NCI-H1092 treated with DMSO at 0.1 percent for 48 hours (cell line): ENCODE measurements at places on chromosomes 6 and 20.

DNA sequence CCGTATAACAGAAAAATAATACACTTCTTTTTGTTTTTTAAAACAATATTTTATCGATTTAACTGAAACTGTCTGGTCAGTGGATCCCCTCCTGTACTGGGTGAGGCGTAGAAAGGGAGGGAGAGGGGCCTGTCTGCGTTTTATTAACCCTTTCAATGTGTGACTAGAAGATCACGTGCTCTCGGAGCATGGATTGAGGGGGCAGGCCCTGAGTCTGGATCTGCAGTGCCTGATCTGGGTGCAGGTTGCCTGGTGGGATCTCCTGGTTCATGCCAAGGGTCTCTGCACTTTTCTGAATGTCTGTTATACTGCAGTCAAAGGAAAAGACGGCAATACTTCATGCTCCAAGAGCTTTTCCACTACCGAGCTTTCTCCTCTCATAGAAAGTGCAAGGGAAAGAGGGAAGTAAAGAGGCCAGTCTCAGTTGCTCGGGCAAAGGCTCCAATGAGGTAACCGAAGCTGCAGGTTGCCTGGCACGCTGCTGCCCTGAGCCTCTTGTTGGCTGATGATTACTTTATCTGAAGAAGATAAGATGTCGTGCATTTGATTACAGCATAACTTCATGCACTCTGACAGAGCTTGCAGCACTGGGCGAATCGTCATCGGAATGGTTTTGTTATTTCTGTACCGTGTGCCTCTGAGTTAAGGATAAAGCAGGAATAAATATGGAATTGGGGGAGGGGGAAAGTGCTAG is 167.5 kb upstream of the PMEPA1 start:
- no peak for DNase-seq

DNA sequence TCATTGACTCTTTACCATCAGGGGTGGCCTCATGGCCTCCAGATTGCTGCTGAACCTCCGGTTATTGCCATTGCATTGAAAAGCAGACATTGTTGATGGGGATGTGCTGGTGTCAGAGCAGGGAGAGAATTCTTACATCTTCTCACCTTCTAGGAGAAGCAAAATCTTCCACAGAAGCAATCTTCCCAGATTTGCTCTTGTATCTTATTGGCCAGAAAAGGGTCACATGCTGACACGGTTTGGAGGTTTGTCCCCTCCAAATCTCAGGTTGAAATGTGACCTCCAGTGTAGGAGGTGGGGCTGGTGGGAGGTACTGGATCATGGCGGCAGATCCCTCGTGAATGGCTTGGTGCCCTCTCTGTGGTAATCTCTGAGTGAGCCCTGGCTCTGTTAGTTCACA is 10.7 kb downstream of the TP53RK start:
- DNase-seq, result no peak

GRCh38 chr20:34355427-34355826 is 7.6 kb upstream of the ITCH start:
- no peak for DNase-seq

DNA sequence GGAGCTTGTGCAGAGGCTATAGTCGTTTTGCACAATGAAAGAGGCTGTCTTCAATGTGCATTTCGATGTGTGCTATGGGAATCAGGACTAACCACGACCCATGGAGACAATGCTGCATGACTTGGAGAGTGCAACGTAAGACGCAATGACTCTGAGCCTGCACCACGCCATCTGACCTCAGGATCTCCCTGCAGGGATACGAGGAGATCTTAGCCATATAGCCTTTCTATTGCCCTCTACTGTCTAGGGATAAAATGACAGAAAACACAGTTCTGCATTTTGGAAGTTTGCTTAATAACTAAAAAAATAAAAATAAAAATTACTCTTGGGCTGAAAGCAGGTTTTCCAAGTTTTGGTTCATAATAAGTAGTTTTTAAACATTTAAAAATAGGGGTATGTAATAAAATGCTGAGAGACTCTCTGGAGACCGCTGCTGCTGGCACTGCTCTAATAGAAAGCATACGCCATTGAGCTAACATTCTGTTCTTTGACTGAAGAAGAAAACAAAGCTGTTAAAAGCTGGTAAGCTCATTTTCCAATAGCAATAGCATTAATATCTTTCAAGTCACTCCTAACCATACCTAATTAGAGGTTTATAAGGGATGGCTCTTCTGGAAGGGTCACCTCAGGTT is 87.2 kb downstream of the PDE7B start:
- no peak for DNase-seq

DNA sequence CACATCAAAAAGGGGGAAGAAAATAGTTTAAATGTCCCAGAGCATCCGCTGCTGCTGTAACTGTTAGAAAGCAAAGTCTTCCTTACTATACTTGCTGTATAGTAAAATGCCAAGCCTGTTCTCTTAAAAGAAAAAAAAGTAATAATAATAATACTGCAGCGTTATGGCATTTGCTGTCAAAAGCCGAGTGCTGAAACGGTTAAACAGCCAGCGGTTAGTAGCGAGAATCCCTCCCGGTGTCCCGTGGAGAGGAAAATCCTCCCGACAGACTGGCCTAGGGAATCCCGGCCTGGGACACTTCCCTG is 19.5 kb upstream of the NFATC2 start:
- DNase-seq, result no peak

GRCh38 chr6:111552958-111553357 is 52.7 kb downstream of the TRAF3IP2 start:
- DNase-seq, result peak; percentile 87

- no peak for DNase-seq
These were observed 21.0 kb downstream of the OPRM1 start for GRCh38 chr6:154060076-154060475.

GRCh38 chr6:5274231-5274630 is 12.9 kb downstream of the FARS2 start:
- no peak for DNase-seq

DNA sequence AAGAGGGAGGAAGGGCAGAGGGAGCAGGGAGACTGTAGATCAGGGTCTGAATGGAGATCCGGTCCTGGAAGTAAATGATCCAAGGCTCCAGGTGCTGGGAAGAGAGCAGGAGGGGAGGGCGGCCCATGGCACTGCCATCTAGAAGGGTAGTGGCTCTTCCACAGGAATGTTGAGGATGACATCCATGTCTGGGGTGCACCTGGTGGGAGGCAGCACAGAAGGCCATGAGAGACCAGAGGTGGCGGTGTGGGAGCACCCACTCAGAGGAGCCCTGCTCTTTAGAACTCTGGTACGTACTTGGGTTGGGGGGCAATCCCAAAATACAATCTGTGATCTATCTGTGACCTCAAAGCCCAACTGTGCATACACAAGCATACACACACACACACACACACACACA is 13.5 kb downstream of the DEFB132 start:
- DNase-seq, result no peak

DNA sequence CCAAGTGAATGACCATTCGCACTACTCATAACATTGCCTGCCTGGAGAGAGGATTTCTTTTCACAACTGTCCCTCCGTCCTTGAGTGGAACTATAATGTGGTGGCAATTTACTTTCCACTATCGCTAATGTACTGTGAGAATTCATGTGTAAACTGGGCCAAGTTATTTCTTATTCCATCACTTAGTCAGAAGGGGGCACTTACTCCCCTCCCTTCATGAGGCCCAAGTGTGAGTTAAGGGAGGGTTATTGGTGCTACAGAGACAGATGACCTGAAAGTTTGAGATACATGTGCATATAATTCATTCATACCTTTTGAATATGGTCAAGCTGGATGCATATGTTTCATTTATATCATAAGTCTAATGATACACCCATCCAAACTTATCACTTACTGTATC is 65.2 kb upstream of the LOC128125822 start:
- DNase-seq, result no peak

DNA sequence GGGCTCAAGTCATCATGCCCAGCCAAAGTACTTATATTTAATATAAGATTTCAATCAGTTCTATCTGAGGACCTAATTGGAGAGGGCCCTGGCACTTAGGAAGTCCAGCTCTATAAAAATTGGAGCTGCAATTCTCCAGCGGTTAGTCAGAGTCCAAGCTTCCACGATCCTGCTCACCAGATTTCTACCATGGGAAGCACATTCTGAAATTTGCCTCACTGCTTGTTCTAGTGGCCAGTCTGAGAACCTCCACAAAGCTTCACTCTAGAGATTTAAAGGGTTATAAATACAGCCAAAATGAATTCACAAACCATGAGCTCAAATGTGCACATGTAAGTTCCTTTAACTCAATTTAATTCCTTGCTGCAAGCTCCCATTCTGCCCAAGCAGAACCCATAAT is 33.5 kb downstream of the PNLDC1 start:
- DNase-seq, result no peak

GRCh38 chr6:168452685-168453377 is 11.8 kb downstream of the SMOC2 start:
- no peak for DNase-seq

GRCh38 chr20:39534846-39535245 is 572.7 kb downstream of the DHX35 start:
- no peak for DNase-seq

GRCh38 chr6:136553166-136553787 is 3.1 kb upstream of the MAP7 start:
- no peak for DNase-seq

- no peak for DNase-seq
These were observed 28.9 kb upstream of the C6orf58 start for GRCh38 chr6:127547904-127548649.

DNA sequence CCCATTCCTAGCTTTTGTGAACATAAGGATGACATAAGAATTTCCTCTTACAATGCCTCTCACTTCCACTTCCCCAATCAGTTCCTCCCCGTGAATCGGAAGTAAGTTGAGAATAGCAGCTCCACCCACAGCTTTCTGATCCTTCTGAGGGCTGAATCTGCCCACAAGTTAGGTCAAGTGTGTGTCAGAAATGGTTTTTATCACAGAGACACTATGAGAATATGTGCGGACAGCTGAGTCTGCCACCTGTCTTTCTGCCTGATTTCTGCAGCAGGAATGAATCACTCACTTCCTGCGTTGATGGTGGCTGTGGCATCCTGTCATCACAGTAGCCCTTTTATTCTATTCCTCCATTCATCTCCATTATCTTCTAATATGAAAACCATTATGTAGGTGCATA is 70.2 kb downstream of the RIN2 start:
- peak; percentile 4 for DNase-seq

DNA sequence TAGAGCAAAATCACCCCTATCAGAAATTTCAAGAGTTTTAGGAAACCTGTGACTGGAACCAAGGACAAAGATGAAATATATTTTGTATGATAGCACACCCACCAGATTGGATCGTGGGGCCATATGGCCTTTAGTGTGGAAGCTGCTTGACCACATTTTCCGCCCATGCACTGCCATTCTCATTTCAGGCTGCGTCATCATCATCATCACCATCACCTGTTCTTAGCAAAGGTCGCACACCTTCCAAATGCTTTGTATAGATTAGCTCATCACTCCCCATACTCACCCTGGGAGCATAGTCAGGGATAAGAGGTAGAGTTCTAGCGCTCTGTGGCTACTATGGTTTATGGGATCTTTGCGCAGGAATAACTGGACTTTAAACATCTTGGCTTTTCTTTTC is 185.7 kb downstream of the MTHFD1L start:
- DNase-seq, result no peak

GRCh38 chr6:154514481-154514880 is 4.0 kb upstream of the CNKSR3 start:
- DNase-seq, result no peak

DNA sequence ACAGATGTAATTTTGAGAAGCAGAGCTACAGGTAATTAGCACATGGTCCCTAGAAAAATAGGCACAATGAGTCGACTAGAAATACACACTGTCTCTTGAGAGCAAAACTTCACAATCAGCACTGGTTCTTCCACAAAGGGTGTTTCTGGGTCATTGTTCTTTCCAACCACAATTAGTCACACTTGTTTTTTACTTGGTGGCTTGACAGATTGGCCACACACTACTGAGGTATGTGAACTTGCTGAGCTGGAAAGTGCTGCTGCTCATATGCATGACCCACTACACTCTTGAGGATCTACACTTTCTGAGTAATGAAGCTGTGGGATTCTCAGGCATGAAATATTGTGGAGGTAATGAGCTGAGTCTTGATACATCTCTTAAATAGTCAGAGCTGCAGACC is 347.7 kb downstream of the BCKDHB start:
- no peak for DNase-seq

GRCh38 chr6:43707269-43707668 is 19.7 kb upstream of the MRPS18A start:
- no peak for DNase-seq

- peak; percentile 3 for DNase-seq
These were observed 61.9 kb upstream of the ELOVL5 start for GRCh38 chr6:53410508-53411258.

GRCh38 chr6:111050261-111051023 is 36.9 kb upstream of the SLC16A10 start:
- no peak for DNase-seq

- DNase-seq, result no peak
These were observed 239.3 kb downstream of the OGFRL1 start for GRCh38 chr6:71527886-71528285.

- DNase-seq, result no peak
These were observed 72.2 kb upstream of the EEF1E1 start for GRCh38 chr6:8174571-8174970.

GRCh38 chr6:43878823-43879495 is 108.9 kb downstream of the VEGFA start:
- peak; percentile 22 for DNase-seq

DNA sequence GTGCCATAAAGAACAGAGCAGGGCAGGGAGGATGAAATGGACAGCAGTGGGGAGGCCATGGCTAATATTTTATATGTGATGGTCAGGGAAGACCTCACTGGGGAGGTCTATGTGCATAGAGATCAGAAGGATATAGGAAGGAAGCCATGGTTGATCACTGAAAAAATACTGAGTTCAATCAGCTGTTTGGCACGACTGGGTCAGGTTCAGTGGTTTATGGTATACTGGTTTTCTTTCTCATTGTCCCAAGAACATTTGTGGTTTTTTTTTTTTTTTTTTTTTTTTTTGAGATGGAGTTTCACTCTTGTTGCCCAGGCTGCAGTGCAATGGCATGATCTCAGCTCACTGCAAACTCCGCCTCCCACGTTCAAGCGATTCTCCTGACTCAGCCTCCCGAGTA is 78.3 kb upstream of the TIAM2 start:
- DNase-seq, result no peak

DNA sequence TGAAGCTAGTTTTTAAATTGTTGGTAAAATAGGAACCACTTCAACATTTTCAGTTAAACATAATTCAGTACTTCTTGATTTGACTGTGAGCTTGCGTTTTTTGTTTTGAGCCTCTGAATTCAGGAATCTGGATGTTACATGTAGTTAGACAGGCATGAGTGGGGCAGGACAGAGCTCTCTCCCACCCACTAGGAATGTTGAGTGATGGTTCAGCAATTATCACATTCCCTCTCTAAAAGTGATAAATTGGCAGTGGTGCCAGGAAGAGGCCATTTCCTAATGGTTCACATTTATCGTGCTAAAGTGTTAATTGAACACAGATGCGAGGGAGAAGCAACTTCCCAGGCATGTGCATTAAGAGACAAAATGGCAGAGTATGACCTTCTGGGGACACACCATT is 465.5 kb upstream of the HTR1E start:
- no peak for DNase-seq

DNA sequence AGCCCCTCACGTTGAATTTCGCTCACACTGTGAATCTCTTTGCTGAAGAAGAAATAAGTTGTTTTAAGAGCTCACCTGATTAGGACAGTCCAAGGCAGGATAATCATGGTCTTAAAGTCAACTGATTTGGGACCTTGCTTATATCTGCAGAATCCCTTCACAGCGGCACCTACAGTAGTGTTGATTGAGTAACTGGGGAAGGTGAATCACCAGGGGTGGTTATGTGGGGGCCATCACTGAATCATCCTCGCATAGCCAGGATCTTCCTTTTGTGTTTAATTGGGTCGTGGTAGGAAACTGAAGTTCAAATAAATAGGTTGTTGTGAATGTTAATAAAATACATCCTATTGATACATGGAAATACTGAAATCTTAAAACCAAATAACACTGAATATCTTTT is 20.2 kb upstream of the MICA start:
- no peak for DNase-seq
